GM12865 (cell line): ENCODE measurements at places on chromosomes 4 and X.
A peak's percentile ranks its signal among the peaks of the same experiment; 100 is the strongest.

DNA sequence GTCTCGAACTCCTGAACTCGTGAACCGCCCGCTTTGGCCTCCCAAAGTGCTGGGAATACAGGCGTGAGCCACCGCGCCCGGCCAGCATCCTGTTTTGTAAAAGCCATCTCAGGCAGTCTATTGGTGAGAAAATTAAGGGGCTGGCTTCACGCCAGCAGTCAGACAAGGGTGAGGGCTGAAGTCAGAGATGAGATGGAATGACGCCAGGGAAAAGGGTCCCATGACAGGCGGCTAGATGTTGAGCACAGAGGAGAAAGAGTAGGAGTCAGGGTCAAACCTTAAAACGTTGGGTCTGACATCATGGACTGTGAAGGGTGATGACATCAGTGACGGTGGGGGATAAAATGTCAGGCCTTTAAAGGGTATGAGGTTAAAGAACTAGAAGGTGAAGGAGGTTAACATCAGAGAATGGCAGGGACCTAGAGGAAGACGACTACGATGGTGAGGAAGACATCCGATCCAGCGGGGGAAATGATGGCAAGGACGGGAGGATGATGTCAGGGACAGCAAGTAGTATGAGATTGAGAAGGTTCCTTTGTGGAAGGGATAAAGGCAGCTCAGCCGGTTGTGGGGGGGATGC lies 504 bp upstream of the RBM3 start:
- DNase-seq: no peak

- no peak for DNase-seq
These were observed 510.6 kb upstream of the BOD1L1 start for GRCh38 chr4:14138106-14138505.

DNA sequence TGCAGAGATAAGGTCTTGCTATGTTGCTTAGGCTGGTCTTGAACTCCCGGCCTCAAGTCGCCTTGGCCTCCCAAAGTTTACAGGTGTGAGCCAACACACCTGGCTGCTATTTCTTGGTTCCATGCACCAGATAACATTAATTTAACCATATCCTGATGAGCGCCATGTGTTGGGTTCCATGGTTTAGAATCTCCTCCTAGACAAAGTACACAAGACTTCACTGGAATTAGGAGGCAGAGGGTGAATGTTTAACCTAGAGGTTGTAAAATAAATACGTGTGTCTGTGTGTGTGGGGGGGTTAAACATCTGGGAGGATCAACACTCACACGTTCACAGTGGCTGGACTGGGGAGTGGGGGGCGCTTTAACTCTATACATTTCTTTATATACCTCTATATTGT lies 32.4 kb upstream of the SORCS2 start:
- DNase-seq: no peak

- peak; percentile 34 for DNase-seq
These were observed 2.4 kb upstream of the FGFRL1 start for GRCh38 chr4:1008840-1009541.

DNA sequence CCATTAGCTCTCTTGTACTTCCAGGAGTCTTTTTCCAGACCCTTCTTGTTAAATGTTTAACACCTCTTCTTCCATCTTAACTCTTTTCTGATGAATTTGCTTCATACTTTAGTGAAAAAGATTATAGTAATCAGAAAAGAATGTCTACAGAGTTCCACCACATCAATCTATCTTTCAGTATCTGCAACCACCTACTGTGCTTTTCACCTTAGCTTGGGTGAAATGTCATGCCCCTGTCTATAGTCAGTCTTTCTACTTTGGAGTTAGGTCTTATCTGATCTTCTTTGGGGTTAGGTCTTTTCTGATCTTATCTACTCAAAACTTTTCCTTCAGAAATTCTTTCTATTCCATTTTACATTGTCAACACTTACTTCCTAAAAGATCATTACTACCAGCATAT lies 1310.2 kb downstream of the PCDH7 start:
- DNase-seq: no peak

DNA sequence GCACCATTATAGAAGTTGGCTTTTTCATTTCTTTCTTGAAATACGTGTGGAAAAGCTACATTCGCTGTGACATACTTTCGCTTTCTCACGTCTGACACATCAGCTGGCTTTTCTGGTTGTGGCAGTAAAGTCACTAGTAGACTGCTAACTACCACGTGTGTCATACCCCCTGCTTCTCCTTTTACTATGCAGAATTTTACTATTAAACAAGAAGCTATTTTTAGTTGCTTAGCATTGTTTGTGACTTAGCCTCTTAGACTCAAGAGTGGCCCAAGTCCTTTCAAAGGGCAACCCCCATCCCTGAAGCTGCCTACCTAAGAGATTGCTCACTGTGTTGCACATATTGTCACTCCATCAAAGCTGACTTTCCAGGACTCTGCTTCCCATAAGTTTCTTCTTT lies 2.1 kb upstream of the IL2 start:
- DNase-seq: peak; percentile 52

DNA sequence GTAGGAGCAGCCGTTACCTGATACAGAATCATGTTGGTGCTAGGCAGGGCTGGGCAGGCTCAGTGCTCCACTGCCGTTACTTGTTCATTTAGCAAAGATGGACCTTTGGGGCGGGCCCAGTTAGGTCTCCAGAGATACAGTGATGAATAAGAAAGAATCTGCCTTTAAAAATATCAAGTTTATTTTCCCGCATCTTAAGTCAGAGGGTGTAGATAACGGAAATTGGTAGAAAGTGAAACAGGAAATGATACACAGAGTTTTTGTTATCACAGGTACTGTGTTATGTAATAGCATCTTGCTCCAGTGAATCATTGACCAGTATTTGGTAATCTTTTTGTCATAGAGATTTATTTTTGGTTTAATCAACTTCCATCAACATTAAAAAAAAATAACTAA lies 5.5 kb downstream of the TMEM131L start:
- DNase-seq: peak; percentile 68

DNA sequence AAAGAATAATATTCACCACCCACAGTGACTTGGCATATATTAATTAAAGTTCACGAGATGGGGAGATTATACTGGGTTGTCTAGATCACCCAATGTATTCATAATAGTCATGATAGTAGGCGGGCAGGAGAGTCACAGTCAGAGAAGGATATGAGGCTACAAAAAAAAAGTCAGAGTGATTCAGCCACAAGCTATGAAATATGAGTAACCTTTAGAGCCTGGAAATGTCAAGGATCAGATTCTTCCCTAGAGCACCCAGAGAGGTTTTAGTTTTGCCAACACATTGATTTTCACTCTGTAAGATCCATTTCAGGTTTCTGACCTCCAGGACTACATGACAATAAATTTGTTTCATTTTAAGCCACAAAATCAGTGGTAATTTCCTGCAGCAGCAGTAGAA lies 501.9 kb downstream of the GABRG1 start:
- DNase-seq: no peak

GRCh38 chr4:134470544-134470943 lies 269.0 kb upstream of the PABPC4L start:
- DNase-seq: peak; percentile 1

DNA sequence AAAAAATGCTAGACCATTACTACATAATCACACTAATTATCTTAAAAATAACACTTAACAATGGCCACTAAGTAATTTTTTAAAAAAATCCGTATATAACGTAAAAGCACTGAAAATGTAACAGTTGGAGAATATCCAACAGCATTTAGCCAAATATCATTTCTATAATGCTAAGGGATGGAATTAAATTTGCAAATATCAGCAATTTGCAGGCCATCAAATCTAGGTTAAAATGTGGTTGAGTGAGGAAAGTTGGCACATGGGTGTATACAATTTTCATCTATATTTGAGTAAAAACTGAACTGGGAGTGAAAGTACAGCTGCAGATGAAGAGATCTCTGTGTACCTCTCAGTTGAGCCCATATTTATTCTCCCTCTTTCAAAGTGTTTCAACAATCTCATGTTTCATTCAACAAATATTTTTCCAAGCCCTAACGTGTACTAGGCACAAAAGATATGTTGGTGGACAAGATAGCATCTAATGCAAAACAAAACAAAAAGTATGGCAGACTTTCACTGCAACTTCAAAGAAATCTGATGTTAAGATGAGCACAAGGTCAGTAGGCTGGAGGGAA lies 63.0 kb downstream of the MBNL3 start:
- DNase-seq: peak; percentile 45

DNA sequence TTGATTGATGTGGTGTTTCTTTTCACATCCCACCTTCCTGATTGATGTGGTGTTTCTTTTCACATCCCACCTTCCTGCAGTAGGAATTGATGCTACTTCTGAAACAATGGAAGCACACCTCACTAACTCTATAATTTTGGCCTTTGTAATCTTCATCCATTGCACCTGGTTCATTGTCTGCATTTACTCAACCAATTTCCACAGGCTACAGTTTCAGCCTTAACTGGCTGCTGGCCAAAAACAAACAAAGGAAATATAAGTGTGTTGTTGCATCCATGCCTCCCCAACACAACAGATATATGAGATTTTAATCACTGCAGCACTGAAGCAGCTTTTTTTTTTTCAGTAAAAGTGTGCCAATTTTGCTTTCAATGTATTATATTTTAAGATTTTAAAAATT lies 867.6 kb upstream of the PCDH7 start:
- DNase-seq: no peak

GRCh38 chr4:106316773-106317409 lies 541 bp downstream of the AIMP1 start:
- DNase-seq: peak; percentile 8

GRCh38 chr4:139641218-139641617 lies 24.4 kb upstream of the MGST2 start:
- DNase-seq: no peak

DNA sequence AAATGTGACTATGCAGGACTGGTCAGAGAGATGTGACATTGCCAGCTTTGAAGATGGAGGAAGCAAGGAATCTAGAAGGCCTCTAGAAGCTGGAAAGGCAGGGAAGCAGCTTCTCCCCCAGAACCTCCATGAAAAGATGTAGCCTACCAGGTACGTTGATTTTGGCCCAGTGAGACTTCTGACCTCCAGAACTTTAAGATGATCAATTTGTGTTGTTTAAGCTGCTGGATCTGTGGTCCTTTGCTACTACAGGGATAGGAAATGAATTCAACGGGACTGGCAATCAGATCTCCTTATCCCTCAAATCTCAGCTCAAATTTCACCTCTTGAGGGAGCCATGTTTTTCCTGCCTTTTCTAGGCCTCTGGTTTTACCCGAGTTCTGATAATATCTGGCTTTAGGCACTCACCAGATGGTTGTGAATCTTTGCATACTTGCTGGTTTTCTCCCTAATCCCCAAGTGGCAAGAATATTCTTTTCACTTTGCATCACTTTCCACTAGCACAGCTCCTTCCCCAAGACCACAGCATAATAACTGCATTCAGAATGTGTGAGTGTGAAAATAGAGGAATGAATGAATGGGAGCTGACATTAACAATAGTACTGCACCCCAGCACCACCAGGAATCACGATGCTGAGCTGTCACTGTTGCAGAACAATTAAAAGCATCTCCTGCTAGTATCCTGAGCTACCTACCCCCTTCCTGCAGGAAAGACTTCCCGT lies 25.5 kb upstream of the TMSB4X start:
- no peak for DNase-seq

GRCh38 chrX:1587161-1587560 lies 4.2 kb upstream of the AKAP17A start:
- peak; percentile 59 for DNase-seq

- no peak for DNase-seq
These were observed 52.2 kb downstream of the ABCG2 start for GRCh38 chr4:88106205-88106604.

GRCh38 chr4:53943345-53944085 lies 120.9 kb downstream of the CHIC2 start:
- DNase-seq: no peak

DNA sequence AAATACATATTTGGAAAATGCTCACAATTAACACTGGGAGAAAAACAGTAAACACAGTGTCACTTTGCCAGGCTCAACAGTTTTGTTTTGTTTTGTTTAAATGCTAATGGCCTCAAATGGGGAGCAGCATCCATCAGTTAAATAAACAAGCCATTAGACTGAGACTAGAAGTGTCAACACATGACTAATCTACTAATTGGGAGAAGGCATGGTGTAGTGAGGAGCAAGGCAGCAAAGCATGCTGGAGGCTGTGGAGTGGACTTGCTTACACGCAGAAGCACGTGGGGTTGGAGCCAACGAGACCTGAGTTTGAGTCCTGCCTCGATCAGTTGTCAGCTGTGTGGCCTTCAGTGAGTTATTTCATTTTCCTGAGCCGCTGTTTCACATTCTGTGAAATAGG lies 29.0 kb downstream of the UTP14A start:
- no peak for DNase-seq
